Karpas-422 (cell line): ENCODE measurements at places on chromosomes 6 and 20.
A peak's percentile ranks its signal among the peaks of the same experiment; 100 is the strongest.

DNA sequence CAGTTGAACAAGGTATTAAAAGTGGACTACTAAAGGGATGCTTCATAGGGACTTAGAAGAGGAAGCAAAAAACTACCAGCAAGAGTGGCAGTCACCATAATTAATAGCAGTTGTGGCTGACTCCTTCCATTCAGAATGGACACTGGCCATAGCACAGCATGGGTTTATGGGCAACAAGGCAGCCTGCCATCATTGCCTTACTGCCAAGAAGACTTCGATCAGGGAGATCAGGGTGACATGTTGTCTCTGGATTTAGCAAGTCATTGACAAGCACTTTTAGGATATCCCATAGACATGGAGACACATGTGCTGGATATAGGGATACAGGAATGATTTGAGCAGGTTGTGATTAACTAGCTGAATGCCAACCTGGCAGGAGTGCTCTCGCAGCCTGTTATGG, 35.3 kb upstream of the RIPOR2 start:
- no peak for DNase-seq

- no peak for DNase-seq
These were observed 66.7 kb downstream of the CD164 start for GRCh38 chr6:109315341-109316110.

GRCh38 chr6:45462190-45463134, 84.7 kb upstream of the SUPT3H start:
- DNase-seq: no peak

DNA sequence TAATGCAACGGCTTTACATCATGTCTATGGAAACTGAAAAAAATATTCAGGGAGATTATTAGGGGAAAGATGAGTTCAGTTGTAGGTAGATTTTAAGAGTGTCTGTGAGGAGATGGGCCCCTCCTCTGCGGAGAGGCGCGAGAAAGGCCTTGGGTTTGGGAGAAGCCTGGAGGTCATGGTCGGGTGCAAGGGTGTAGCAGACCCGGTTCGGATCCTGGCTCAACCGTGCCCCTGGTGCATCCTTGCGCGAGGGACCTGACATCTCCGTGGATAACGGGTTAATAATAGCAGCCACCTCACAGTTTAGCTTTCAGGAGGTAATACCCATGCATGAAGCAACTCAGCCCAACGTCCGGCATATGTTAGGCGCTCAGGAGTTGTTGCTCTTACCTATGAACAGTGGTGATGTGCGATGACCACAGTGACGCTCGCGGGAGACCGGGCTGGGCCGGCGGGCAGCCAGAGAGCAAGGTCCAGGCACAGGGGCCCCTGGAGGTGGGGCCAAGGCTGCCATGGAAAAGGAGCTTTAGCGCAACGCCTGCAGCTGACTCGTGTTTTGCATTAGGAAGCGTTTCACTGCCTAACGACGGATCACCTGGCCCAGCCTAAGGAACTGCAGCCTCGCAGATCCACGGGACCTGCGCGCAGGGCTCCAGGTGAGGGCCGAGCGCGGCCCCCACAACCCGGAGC, 146.4 kb upstream of the ARID1B start:
- DNase-seq: peak; percentile 29

GRCh38 chr6:46925563-46926253, 4.0 kb upstream of the ADGRF5 start:
- no peak for DNase-seq

DNA sequence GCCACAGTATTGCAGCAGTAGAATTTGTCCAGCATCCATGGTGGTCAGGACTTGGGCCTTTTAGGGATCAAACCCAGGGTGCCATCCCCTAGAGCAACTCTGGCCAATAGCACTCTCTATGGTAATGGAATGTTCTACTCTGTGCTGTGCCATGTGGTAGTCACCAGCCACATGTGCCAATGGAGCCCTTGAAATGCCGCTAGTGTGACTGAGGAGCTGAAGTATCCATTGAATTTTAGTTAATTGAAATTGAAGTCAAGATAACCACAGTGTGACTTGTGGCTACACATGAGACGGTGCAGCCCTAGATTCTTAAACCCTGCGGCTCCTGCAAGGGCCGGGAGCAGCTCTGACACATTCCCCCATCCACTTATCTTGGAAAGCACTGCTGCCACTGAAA, 54.6 kb downstream of the SLC2A10 start:
- no peak for DNase-seq
